Stimulated activated CD4-positive, alpha-beta T cell treated with anti-CD3 and anti-CD28 coated beads, Interleukin-15, amount 100 ng/mL, for 48 hours (primary cell): ENCODE measurements at places on chromosomes 6 and 20.

DNA sequence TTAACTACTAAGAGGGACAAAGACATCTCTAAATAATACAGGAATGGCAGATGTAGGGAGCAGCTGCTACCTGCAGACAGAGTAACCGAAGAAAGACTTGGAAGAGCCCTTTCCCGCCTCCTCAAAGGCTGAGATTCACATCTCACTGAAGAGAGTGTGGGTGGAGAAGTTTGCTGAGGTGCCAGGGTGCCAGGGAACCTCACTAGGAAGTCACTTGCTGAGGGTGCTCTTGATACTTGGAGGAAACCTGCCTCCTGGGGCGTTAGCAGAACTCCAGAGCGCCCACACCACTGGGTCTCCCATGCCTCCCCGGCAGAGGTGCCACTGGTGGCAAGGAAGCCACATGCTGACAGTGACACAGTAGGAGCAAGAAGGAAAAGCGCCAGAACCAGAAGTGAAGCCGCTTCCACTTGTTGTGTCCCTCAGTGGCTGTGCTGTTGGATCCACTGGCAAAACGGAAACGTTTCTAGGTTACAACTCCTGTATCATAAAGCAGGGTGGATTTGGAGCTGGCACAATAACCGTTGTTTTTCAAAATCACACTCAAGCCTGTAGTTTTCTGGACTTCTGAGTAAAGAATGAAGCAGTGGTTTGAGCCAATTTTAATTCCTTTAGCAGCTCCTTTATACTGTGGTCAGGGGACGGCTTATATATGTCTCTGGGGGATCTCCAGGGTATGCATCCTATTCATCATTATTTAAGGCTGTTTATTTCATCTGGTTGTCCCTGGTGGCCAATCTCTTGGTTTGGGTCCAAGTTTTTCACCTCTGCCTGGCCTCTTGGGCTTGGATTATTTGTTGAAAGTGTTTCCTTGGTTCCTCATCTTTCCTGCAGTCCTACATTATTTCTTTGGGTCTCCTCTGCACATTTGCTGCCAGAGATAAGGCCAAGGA lies 64.5 kb downstream of the CDC5L start:
- no peak for DNase-seq

DNA sequence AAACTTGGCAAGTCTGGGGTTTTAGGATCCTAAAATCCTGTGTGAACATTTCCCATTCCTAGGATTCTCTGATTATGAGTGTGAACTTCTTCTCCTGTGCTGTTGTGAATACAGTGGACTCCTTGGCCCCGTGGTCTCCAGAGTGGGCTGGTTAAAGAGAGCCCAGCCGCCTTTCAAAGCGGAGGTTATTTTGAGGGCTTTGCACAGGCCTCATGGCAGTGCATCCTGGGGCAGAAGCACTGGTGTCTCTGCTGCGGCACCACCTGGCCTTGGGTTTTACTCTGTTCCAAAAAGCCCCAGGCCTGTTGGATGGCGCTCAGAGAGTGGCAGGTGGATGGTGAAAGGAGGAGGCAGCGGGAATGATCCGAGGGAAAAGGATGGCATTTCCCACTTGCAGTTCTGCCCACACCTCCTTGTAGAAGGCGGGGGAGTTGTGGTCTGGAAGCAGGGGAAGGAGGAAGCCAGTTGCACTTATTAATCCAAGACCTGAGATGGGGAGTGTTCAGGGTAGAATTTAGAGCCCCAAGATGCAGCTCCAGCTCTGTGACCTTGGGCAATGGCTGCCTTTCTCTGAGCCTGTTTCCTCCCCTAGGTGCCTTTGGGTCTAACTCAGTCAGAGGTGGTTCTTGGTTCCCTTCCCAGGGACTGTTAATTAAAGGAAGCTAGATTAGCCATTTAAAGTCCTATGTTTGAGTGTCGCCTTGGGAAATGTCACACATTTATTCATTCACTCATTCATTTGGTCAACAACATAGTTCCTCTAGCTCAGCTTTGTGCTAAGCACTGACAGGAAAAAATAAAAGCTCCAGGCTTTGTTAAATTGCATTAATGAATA lies 22.4 kb downstream of the MMP24 start:
- DNase-seq = no peak

DNA sequence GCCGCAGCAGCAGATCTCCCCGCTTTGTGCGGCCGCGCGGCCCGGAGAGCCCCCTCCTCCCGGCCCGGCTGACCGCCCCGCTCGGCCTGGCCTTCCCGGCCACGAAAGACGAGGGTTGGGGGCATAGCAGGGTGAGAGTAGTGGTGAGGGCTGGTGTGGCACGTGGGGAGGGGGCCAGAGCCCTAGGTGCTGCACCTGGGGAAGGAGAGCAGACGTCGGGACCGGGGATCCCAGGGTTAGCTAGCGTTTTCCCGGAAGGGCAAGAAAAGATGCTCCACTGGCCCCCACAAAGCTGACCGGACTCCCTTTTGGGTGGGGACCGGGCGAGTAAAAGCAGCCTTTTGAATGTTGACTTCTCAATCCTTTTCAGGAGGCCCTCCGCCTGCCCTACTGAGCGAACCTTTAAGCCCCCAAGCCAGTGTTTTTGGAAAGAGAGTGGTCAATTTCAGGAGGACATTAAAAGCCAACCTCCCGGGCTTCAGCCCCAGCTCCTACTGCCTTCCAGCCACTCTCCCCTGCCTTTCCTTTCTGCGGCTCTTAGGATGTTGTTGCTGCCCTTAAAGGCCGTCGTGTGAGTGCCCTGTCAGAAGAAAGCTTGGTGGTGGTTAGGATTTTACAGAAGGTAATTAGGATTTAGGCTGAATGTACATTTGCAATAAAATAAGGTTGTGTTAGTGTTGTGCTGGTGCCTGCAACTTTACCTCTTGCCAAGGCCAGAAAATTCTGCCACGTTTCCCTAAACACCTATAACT lies 648 bp upstream of the BACH2 start:
- DNase-seq = no peak

GRCh38 chr20:44931911-44932310 lies 22.1 kb downstream of the PABPC1L start:
- no peak for DNase-seq

GRCh38 chr6:130708338-130708737 lies 118.9 kb upstream of the SMLR1 start:
- DNase-seq = no peak

DNA sequence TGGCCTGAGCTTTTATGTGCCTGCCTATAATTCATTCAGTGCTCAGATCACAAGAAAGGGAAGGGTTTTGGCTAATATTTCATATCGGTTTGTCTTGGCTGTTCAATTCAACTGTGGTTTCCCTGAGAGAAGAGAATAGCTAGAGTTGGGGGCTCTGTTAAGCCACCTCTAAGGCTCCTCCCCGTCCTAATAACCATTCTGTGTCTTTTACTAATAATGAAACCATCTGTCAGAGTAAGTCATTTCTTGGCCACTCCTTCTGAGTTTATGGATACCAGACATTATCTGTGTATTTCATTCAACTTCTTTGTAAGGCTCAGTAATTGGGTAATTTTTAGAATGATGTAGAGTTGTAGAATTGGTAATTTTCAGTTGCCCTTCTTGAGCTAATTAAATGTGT lies 5.2 kb downstream of the STX11 start:
- DNase-seq = no peak

GRCh38 chr6:150145830-150146229 lies 3.0 kb downstream of the PPP1R14C start:
- DNase-seq = no peak

- no peak for DNase-seq
Observed at GRCh38 chr6:12967686-12968085, 251.1 kb downstream of the PHACTR1 start.

DNA sequence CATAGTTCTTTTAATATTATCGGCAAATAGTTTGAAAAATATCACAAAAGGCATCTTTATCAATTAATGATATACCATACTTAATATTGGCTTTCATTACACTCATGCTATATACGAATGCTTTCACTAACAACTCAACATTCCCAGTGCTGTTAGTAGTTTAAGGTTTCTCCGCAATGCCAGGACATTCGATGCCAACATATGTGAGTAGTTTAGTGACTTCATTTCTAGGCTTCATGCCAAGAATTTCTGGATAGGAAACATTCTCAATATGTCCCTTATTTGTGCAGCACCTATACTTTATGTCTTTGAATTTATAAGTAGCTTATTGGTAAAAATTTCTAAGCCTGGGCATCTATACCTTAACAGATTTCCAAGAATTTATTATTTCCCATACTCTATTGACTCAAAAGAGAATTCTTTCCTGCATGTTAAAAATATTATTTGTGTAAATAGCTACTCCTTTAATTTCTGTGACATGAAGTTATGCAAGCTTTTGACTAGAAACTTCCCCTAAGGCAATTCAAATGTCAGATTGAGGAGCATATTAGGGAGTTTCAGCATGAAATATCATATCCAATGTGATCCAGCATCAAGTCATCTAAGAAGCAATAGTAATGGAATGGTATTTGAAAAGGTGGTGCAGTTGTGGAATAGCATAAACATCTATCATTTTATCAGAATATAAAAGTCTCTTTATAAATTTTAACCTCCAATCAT lies 236.0 kb upstream of the STXBP5 start:
- DNase-seq = no peak

- DNase-seq = no peak
Observed at GRCh38 chr6:9405369-9405768, 970.0 kb upstream of the SLC35B3 start.

DNA sequence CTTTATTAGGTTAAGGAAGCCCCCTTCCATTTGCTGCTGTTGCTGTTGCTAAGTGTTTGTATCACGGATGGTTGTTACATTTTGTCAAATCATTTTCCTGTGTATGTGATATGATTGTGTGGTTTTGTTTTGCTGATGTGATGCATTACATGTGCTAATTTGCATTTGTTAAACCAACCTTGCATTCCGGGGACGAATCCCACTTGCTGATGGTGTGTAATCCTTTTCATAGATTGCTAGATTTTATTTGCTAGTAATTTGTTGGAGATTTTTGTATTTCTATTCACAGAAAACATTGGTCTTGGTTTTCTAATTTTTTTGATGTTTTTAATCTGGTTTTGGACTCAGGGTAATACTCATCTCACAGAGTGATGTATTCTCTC lies 167.8 kb downstream of the WDR27 start:
- no peak for DNase-seq

- DNase-seq = no peak
Observed at GRCh38 chr6:158808941-158809678, 10.1 kb downstream of the EZR start.

GRCh38 chr20:48492015-48492714 lies 335.6 kb downstream of the PREX1 start:
- DNase-seq = no peak

GRCh38 chr6:3211681-3212080 lies 15.8 kb downstream of the TUBB2B start:
- DNase-seq = no peak

DNA sequence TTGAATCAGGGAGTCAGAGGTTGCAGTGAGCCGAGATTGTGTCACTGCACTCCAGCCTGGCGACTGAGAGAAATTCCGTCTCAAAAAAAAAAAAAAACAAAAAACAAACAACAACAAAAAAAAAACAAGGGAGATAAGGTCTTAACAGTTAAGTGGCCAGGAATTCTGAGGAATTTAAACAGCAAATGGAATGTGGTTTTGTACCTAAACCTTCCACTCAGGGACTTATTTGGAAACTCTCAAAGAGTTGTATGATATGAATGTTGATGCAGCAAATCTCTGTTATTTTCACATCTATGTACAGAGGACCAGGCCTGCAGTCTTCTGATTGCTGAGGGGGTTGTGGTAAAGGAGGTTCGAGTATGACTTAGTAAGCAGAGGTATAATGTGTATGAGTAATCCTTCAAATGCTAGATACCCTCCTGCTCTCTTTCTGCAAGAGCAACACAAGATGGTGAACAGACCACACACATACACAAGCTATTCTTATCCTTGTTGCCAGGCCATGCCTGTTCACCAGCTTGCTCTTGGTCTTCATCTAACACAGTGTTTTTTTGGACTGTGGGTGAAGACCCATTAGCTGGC lies 174.9 kb upstream of the SCGN start:
- DNase-seq = no peak

GRCh38 chr6:14470671-14471070 lies 353.1 kb downstream of the CD83 start:
- DNase-seq = no peak

DNA sequence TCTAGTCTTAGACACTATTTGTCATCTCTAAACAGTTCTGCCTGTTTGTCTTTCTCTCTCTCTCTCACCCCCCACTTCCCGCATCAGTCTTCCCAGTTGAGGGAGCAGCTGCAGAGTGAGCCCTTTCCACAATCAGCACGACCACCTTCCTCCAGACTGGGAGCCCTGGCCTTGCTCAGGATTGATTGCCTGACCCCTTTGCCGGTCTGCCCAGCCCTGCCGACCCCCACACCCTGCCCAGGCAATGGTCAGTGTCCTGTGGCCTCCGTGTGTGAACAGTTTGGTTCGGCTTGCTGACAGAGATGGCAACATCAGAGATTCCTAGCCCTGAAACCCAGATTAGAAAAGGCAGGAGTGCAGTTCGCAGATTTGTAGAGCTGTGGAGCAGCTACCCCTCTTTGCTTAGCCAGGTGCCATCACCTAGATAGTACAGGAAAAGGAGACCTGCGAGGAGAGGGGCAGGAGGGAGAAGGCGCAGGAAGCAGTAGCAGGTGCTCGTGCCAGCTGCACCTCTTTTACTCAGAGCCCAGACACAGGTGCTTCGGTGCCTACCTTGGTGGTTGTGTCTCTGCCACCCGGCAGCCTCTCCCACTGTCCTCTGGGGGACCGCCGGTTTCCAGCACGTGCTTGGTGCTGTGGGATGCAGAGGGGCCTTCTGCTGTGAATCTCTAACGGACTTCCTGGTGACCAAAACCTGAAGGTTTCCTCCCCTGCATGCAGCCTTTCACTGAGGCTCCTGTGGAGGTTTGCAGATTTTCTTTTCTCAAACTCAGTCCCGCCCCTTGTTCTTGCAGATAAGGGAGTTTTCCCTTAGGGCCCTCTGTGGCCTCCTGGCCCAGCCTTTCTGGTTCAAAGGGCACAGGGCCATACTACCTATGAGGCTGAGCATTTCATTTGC lies 92.4 kb downstream of the SCML4 start:
- no peak for DNase-seq

GRCh38 chr6:73652637-73653570 lies 888 bp downstream of the SLC17A5 start:
- no peak for DNase-seq

GRCh38 chr20:1926237-1926636 lies 31.0 kb downstream of the SIRPA start:
- no peak for DNase-seq

DNA sequence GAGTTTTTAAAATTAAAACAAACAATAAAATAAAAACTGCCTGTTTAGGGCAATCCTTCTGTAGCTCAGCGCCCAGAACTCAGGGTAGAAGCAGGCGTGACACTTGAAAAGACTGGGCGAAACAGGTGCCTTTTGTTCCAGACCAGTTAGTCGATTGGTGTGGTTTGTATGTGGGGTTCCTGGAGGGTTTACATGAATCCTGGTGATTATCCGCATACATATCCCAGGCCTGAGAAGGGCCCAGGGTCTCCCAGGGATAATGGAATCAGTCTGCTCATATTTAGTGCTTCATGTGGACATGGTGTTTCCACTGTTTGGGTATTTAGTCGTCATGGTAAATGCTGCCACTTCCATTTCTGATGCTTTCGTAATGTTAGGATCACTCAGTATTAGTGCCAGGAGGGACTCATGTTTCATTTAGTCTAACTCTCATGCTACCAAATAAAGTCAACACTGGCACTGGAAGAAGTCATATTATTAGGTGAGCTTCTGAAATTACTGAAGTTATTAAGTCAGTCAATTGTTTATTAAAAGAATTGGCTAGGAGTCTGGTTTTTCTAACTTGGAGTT lies 116.5 kb downstream of the SAMD5 start:
- no peak for DNase-seq
